RCC 7860 (cell line): ENCODE measurements at places on chromosomes 3 and 15.
A peak's percentile ranks its signal among the peaks of the same experiment; 100 is the strongest.

- DNase-seq = no peak
Measured at GRCh38 chr15:80350941-80351610, 53.1 kb upstream of the ARNT2 start.

- DNase-seq = no peak
Measured at GRCh38 chr3:189490749-189491148, 140.4 kb upstream of the TP63 start.

DNA sequence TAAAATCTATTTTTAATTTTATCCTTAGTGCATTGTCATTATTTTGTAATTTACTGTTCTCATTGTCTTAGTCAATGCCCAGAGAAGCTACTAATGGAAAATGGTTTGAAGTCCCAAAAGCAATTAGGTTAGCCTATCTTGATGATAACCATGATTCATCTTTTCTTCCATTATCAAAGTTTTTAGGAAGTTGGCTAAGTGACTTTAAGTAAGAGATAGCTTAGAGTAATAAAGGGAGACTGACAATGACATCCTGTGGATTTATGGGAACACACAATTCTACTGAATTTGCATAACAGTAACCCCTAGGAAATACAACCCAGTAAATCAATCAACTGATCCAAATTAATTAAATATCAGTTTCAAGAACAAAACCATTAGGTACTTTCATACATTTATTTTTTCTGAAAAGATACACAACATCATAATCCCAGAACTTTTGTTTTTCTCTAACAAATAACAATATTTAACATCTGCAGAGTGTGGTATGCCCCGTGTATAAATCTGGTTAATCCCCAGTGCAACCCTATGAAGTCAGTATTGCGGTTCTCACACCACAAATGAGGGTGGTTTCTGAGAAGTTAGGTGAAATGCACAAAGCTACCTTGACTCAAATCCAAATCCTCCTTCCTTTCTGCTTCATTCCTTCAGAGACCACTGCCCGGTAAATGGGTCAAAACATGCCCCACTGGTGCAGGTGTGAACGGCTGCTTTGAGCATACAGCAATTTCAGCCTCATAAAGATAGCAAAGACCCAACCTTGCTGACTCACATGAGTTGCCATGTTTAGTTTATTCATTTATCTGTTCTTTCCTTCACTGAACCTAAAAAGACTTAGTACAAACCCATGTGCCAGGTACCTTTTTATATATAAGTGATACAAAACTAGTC is 202.1 kb downstream of the TBL1XR1 start:
- no peak for DNase-seq

DNA sequence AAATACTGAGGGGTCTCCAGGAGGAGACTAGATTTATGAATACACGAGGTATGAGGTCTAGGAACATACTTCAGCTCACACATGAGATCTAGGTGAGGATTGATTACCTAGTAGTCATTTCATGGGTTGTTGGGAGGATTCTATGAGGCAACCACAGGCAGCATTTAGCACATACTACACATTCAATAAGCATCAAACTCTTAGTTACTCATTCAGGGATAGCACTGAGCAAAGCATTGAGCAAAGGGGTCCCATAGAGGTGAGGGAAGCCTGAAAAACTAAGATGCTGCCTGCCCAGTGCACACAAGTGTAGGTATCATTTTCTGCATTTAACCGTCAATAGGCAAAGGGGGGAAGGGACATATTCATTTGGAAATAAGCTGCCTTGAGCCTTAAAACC is 4.5 kb downstream of the CCR5 start:
- no peak for DNase-seq

DNA sequence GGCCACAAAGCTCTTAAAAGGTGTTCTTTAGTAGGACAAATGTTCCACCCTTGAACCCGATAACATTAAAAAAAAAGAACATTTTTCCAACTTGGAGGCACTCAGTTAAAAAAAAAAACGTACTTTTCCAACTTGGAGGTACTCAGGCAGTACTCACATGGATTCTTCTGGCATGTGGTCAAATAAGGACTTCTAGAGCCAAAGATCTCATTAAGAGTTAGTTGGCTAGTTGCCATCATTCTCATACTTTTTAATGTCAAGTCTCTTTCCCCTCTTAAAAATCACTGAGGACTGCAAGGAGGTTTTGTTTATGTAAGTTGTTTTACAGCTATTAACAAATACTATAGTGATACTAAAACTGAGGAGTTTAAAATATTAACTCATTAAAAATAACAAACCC is 101.0 kb downstream of the CADPS start:
- no peak for DNase-seq

DNA sequence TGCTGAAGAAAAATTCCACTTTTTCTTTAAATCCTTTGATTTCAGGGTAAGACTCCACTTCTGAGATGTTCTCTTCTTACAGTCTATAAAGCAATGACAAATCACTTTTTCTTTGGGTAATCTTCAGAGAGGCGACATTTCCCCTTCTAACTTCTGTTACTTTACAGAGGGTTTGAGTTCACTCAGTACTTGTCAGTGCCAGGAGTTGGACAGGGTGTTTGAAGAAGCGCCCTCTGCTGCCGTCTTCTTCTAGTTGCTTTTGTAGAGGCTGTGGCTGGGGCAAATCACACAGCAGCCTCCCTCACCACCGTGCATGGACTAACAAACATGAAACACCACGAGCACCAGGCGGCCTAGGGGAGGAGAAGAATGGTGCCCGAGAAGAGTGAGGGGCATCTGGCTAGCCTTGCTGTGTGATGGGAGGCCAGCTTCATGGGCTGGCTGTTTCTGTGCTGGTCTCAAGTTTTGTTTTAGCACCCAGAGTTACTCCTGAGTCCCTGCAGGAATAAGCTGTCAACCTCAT is at the start of gene CD80:
Gene CD80, minus strand, starts transcription at position 174 of the 523 bp plus-strand sequence. CDS start 1,886 bp downstream, outside the sequence.
- peak; percentile 25 for DNase-seq

GRCh38 chr15:42034628-42035434 is 14.0 kb upstream of the PLA2G4E start:
- DNase-seq = no peak

DNA sequence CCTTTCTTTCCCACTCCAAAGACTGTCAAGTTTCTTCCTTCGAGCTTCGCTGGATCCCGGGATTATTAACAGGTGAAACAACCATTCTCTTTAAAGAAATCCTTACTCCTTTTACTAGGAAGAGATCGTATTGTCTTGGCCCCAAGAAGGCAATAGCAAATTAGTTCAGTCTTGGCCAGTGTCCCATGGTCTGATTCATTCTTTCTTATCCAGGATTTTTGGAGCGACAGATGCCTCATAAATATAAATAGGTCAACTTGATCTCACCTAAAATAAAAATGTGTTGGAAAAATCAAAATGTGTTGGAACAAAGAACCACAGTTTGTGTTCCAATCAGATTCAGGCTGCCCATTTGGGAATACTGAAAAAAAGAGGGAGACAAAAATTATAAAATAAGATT is 140.1 kb upstream of the TMEM108 start:
- DNase-seq = no peak
